Right cardiac atrium (tissue), 5 donors: ENCODE measurements at places on chromosomes 5 and 9. TPM values are rescaled to one million over a fixed set of nuclear protein-coding genes. Genes with fewer than 3 reads are reported as not detected.

GRCh38 chr9:4839470-4839912, 46.7 kb downstream of the RCL1 start:
- no peak for DNase-seq

RPP25L gene
- 33.8 TPM for total RNA-seq

PCA3 gene
- not detected for total RNA-seq

FOXE1 gene
- not detected for total RNA-seq

GABRA6 gene
- not detected for total RNA-seq

- no peak for DNase-seq
Measured at GRCh38 chr5:42317575-42317974, 105.7 kb upstream of the GHR start.

DNA sequence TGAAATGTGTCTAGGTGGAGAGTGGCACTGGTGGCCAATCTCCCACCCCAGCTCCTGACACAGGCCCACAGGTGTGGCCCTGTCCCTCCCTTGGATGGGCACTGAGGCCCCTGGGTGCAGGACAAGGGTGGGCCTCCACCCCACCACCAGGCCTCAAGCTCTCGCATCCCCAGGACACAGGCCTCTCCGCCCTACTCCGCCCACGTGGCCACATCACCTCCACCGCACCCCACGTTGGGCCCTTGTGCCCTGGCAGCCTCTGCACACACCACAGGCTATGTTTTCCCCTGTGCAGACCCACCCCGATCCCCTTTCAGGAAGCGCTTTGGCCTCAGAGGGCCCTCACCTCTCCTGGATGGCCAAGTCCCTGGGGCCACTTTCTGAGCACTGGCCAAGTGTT, 54.7 kb downstream of the SECISBP2 start:
- DNase-seq, result peak; percentile 62

DNA sequence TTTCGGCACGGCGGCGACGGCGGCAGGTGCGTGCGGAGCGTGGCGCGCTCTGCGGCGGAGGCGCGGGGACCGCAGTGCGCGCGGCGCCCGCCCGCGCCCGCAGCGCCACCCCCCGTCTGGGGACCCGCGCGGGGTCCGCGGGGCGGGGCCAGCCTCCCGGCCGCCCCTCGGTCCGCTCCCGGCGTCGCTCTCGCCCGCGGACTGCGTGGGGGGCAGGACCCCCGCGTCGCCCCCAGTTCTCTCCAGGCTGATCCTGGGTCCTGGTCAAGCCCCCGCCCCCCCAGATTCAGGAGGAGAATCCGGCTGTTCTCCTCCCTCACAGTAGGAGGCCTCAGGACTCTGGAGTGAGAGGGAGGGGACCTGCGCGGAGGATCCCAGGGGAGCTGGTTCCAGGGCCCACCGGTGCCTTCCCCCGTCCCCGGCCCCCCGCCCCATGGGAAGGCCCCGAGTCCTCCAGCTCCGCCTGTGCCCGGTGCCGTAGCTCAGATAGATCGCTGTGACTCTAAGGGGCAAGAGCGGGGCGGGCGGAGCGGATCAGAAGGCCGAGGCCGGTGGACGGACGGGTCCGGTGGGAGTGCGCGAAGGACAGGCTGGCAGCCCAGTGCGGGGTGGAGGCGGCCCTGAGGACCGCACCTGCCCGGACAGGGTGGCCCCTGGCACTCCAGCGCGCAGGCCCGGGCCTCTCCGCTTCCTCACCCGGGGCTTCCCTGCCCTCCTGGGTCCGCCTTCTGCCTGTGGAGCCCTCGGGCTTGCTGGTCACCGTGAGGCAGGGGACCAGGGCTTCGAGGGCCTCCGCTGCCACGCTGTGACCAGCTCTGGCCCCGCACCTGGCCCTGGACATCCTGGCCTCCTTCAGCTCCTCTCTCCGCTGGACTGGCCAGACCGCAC, at the start of gene RNF208:
Gene RNF208, minus strand, starts transcription at position 51 of the 888 bp plus-strand sequence. CDS start 1,028 bp downstream, outside the sequence.
- DNase-seq, result no peak

GRCh38 chr9:37554318-37554717, 21.9 kb downstream of the FBXO10 start:
- no peak for DNase-seq

GFI1B gene
- total RNA-seq, result 0.46 TPM

SPINK6 gene
- not detected for total RNA-seq

SCGB3A1 gene
- not detected for total RNA-seq

DNA sequence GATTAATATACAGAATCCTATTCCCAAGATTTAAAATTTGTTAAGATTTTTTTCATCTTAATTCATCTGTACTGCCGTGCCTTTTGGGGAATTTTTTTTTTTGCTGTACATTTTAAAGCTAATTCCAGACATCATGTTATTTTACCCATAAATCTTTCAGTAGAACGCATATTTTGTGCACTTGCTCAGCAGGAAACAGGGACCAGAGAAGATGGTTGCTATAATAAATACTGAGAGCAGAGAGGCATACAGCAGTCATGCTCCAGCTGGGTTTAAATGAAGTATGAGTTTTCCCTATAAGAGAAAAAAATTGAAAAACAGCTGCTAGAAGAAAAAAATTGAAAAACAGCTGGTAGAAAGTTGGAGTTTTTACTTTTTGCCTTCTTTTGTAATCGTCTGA, 196.9 kb upstream of the PUM3 start:
- no peak for DNase-seq

DNA sequence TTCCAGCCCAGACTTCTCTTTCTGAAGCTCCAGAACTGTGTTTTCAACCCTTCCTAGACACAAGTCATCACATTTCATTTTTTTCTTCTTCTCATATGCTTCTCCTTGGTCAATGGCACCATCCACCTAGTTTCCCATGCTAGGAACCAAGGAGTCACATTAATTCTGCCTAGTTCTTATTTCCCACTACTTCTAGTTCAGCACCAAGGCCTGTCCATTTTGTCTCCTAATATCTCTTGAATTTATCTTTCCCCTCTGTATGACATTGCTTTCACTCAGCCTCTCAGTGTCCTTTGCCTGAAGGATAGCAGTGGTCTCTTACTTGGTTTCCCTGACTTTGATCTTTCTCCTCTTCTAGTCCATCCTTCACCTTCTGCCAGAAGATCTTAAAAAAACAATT, 38.8 kb downstream of the ARHGEF28 start:
- no peak for DNase-seq

DNA sequence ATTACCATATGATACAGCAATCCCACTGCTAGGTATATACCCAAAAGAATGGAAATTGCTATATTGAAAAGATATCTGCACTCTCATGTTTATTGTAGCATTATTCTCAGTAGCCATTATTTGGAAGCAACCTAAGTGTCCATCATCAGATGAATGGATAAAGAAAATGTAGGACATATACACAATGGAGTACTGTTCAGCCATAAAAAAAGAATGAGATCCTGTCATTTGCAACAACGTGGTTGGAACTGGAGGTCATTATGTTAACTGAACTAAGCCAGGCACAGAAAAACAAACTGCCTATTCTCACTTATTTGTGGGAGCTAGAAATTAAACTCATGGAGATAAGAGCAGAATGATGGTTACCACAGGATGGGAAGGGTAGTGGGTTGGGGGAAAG, 63.1 kb upstream of the TTC23L start:
- no peak for DNase-seq

GRCh38 chr9:21160178-21160577, 6.3 kb downstream of the IFNA21 start:
- DNase-seq, result no peak

DNA sequence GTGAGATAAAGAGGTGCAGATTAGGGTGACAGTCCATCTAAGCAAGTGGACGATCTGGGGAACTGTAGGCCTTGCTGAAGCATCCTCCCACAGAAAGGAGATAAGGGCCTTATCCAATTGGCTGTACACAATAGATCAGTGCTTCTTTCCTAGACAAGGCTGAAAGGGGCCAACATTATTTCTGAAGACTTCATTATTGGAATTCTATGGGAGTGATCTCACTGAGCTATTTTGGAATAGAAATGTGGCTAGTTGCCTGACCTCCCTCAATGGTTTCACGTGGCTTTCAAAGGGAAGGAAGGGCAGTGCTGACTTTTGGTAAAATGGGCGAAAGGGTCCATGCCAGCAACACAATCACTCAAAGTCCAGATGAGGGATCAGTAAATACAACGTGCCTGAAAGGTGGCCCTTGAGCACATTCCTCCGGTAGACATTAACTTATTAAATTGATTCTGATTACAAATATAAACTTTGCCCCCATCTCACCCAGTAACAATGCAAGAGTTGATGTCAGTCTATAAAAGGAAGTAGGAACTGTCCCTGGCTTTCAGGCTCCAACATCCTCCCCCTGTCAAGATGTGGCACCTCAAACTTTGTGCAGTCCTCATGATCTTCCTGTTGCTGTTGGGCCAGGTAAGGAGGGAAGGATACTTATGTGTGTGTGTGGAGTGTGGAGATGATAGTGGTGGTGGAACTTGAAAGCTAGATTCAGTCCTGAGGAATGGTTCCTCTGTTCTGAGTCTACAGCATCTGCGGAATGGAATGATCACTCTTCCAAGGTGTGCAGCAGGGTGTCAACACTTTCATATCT, at the start of gene LEAP2:
Gene LEAP2, plus strand, starts transcription at position 550 of the 811 bp plus-strand sequence. Its CDS starts 27 bp downstream, at position 577.
- no peak for DNase-seq

- DNase-seq, result no peak
Measured at GRCh38 chr9:132185073-132186009, 23.5 kb downstream of the NTNG2 start.

CTSV gene
- 0.14 TPM for total RNA-seq

CDH9 gene
- not detected for total RNA-seq

ZDHHC11B gene
- 22.2 TPM for total RNA-seq

FAM169A gene
- total RNA-seq, result 6.8 TPM

GRCh38 chr9:134748591-134748990, 107.0 kb downstream of the COL5A1 start:
- DNase-seq, result no peak

GRCh38 chr9:115675834-115676233, 477.8 kb upstream of the PAPPA start:
- DNase-seq, result no peak

CETN3 gene
- total RNA-seq, result 17.6 TPM

DNA sequence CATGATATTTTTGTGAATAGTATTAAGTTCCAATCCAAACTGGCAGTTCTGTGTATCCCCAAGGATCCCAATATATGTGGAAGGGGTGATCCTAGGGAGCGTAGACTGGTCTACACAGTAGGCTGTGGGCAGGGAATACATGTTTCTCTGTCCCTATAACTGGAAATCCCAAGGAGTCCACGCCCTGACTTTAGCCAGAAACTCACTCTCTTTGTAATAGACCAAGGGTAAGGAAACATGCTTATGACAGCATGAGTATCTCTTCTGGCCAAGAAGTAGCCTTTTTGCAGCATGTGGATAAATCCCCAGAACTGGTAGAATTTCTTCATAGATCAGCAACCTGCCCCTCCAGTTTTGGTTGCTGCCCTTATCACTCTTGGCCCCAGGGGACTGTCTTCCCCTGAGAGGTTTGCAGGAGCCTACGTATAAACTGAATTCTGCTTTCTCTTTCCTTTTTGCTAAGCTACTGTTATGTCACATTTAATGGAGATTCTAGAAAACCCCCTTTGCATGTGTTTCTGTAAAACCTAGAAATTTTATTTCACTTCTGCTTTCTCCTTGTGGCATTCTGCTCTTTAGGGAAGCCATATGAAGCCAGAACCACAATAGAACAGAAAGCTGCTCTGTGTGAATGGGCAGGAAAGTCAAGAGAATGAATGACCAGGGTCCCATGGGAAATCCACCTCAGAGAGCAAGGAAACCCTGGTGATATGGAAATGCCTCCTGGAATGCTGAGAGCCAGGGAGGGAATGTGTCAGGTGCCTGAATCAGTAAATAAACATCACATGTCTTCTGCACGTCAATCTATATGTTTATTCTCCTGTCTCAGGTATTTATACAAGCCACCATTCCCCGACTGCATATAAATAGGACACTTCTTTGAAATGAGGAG, 3.5 kb downstream of the IFNA2 start:
- no peak for DNase-seq

- DNase-seq, result no peak
Measured at GRCh38 chr5:138695781-138696180, 57.4 kb upstream of the CTNNA1 start.

GRCh38 chr9:104868687-104869404, 59.1 kb downstream of the ABCA1 start:
- peak; percentile 78 for DNase-seq

DNA sequence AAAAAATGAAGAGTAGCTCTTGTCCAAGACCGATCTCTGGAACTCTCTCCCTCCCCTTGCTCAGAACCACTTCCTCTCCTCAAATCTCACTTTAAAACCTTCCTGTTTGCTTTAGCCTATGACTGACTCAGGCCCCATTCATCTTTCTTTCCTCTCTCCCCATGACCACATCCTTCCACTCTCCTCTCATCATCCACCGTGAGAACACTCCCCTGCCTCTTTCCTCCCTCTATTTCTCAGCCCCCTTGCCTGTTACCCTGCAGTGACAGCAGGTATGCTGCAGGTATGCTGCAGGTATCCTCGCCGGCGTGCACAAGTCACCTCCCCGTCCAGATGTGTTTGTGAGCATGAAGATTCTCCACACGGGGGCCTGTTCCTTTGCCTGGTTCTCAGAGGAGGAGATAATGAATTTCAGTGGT, 505.3 kb downstream of the CCDC171 start:
- DNase-seq, result no peak

DNA sequence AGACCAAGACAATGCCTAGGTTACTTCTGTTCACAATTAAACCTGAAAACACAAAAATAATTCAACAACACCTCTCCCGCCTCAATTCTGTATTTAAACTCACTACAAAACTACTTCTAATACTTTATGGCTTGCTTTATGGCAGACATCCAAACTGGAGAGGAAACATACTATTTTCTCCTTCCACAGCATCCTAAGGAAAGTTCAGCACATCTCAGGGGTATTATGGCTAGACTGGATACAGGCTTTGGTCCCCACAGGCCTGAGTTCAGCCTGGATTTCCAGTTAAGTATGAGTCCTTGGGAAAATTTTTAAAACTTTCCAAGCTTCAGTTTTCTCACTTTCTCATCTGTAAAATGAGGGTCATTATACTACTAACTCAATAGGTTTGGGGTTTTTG, 480.2 kb downstream of the CAAP1 start:
- no peak for DNase-seq

- DNase-seq, result no peak
Measured at GRCh38 chr9:74173284-74173683, 323.9 kb upstream of the RORB start.

GRCh38 chr9:84697509-84698114, 28.1 kb downstream of the NTRK2 start:
- peak; percentile 68 for DNase-seq

OR1B1 gene
- total RNA-seq, result not detected

GRCh38 chr5:76371960-76372322, 31.1 kb upstream of the IQGAP2 start:
- DNase-seq, result no peak

DNA sequence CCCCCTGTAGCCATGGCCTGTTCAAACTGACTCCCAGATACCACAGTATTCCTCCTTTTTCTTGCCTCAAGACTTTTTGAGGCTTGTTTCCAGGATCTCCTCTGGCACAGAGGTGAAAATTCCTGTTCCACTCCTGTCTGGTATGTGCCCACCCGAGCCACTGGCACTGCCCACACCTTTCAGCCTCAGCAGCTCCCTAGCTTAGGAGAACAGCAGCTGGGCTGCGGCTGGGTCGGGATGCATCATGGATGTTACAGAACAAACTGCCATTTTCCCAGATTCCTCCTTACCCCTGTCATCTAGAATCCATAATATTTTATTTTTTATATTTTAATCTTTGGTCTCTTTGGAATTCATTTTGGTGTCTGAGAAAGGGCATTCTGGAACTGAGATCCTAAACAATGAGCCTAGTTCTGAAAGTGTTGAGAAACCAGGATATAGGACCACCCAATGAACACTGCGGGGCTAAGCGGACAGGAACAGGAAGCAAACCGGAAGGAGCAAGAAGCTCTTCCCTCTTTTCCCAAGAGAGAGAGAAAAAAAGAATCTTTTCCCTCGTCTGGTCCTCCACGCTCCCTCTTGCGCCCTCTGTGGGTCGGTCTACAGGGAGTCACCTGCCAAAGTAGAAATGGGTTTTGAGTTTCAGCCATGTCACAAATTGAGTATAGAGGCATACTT, 12.5 kb downstream of the OR2S2 start:
- DNase-seq, result peak; percentile 94
